Smooth muscle cell of the brain vasculature (primary cell): ENCODE measurements at places on chromosomes 7 and 10.

- DNase-seq: no peak
Observed at GRCh38 chr7:143974459-143974858, 19.8 kb downstream of the OR2F1 start.

- DNase-seq: no peak
Observed at GRCh38 chr7:37516664-37517063, 68.0 kb upstream of the ELMO1 start.

- no peak for DNase-seq
Observed at GRCh38 chr7:117796889-117797288, 76.4 kb downstream of the CTTNBP2 start.

- DNase-seq: no peak
Observed at GRCh38 chr10:62643606-62644587, 160.6 kb upstream of the ADO start.

DNA sequence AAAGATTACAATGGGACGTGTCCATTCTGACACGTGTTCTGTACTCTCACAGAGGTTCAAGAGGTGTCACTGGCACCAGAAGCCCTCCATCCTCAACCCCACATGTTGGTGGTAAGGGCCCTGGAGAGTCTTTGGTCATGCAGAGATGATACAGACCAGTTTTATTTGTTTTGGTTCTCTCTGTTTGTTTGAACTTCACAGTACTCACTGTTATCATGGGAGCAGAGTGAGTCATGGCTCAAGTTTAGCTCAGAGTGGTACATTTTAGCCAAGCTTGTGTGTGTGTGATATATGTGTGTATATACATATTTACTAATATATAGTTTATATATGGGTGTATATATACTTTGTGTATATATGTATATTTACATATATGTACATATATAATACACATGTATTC, 935.6 kb downstream of the GRID1 start:
- no peak for DNase-seq

DNA sequence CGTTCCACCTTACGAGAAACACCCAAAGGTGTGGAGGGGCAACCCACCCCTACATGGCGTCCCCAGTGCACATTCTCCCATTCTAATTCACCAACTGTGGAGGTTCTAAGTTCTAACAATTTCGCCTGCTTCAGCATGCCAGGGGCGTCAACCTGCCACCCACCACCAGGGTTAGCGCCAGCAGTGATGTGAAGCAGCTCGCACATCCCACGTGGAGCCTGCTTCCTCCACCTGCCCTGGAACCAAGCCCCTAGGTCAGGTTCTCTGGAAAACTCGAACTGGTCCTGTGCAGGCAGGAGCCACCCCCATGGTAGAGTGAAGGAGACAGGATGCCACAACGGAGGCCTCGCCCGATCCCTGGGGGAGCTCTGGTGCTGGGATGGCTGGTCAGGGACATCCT, 33.3 kb upstream of the FXYD4 start:
- DNase-seq: no peak

DNA sequence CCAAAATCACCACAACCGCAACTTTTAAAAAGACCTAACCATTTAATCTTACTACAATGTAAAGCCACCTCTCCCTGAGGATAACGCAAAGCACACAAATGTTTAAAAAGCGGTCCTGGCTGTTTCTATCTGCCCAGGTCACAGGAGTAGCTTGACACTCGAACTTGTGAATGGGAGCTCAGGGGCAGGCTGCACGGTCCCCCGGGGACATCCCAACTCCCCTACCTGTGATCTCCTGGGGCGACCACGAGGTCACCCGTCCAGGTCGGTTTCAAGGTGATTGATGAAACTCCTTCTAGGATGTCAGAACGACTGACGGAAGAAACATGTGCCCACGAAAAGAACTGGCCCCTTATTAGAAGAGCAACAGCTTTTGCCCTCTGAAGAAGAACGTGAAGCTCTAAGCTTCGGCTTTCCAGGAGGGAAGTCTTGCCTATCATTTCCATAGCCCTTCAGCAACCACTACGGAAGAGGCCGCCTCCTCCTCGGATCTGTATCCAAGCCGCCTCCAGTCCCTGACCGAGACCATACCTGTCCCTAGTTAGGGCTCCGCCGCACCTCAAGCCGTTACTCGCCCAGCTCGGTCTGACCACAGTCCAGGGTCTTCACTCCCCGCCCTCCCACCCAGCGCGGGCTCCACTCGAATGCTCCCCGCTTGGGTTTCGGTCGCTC, 459 bp downstream of the CYCS start:
- DNase-seq: no peak

DNA sequence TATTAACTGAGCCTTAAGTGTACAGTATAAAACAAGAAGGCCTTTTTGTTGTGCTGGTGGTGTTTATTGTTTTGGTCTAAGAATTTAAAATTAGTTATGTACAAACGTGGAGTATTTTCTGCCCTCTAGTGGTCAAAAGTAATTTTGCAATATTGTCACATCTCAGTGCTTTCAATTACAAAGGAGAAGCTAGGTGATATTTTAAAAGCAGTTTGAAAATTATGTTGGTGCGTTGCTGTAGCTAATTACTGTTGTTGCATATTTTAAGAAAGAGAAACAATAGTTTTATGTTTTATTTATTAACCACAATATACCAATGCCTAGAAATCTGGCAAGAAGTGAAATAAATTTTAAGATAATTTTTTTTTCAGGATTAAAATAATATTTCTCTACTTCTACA, 11.4 kb downstream of the NPVF start:
- peak; percentile 13 for DNase-seq

GRCh38 chr10:16199216-16199615, 237.6 kb upstream of the PTER start:
- no peak for DNase-seq

DNA sequence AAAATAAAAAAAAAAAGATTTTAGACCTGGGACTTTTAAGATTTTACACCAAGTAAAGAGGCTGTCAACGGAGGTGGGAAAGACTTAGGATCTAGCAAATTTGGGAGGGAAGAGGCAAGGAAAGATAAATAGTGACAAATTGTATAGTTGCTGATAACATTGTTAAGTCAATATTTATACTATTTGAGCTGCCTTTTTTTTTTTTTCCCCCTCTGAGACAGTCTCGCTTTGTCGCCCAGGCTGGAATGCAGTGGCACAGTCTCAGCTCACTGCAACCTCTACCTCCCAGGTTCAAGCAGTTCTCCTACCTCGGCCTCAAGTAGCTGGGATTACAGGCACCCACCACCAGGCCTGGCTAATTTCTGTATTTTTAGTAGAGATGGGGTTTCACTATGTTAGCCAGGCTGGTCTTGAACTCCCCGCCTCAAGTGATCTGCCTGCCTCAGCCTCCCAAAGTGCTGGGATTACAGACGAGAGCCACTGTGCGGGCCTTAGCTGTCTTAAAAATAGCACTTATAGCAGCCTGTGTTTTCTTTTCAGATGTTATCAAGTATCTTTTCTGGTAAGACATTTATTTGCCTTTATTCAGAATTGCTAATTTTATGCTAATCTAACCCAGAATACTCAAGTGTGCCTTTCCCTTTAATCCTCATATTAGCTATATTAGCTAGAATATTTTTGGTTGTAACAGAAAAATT, 94.5 kb downstream of the MMRN2 start:
- DNase-seq: no peak

DNA sequence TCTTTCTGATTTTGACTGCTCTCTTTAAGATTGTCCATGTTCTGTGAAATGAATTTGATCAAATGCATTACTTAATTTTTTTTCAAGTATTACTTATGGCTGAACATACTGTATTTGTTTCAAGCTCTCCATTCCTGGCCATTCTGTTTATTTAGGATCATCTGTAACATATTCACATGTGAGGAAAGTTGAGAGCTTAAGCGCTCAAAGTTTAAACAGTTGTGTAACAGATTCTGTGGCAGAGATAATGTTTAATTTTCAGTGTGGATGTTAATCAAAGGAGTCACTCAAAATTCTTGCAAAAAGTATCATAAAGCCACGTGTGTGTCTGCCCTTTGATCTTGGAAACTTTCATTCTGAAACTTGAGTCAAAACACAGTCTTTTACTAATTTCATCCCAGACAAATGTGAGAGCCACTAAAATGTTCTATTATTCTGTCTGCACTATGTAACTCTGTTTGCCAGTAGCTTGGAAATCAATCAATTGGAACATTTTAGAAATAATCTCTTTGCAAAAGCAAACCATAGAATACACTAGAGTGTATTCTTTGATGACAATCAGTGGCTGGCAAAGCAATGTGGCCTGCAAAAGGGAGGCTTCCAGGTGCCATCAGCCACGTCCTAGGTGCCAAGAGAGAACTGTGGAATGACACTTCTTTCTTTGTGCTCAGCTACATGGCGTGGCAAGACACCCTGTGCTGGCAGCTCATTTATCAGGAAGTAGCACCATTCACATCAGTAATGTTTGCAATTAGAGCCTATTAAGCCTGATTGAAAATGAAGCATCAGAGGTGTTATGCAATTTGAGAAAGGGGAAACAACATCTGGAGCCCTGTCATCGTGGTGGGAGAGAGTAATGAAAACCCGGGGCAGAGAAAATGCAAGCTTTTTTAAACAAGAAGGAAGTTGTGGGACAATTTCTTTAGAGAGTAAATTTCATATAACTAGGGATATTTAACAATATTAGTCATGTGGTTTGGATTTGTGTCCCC, 40.9 kb downstream of the ARL5B start:
- DNase-seq: no peak

- DNase-seq: no peak
Observed at GRCh38 chr7:83365746-83366145, 203.1 kb upstream of the PCLO start.

DNA sequence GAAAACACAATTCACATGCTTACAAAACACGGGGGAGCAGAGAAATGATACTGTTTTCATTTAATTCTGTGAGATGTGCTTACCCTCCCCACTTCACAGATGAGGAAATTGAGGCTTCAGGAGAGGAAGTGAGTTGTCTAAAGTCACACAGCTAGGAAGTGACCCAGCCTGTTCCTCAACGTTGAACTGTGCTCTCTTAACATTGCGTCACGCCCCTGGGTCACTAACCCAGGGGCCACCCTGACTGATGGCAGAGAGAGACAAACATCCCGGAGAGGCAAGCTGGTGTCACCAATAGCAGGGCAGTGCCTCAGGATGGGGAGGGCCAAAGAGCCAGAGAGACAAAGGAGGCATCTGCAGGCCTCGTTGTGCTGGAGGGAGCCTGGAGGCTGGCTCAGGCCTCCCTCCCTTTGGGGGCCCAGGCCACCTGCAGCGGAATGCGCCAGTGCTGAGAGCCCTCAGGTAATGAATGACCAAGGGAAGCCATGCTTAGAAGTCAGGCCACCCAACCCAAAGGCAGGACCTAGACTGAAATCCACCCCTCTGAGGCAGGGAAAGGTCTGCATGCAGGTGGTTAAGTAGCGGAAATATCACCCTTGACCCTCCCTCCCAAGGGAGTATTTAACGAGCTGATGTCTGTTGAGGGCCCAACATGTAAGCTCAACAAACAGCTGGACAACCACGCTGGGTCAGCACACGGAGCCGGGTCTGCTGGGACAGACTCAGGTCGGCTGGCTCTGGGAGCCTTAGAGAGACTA, 81.3 kb downstream of the C10orf105 start:
- no peak for DNase-seq

DNA sequence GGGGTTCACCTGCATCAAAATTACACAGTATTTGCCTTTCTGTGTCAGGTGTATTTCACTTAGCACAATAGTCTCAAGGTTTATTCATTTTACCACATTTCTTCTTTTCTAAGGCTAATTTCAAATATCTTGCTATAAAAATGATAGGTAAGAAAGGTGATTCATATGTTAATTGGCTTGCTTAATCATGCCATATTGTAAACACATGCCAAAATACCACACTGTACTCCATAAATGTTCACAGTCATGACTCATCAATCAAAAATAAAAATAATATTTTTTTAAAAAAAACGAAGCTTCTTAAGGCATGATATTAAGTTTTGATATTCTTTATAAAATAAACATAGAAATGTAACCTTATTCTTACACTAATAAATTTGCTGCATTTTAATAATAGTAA, 947.1 kb downstream of the GRM8 start:
- no peak for DNase-seq

- DNase-seq: no peak
Observed at GRCh38 chr10:84944187-84944586, 615.8 kb downstream of the CCSER2 start.

DNA sequence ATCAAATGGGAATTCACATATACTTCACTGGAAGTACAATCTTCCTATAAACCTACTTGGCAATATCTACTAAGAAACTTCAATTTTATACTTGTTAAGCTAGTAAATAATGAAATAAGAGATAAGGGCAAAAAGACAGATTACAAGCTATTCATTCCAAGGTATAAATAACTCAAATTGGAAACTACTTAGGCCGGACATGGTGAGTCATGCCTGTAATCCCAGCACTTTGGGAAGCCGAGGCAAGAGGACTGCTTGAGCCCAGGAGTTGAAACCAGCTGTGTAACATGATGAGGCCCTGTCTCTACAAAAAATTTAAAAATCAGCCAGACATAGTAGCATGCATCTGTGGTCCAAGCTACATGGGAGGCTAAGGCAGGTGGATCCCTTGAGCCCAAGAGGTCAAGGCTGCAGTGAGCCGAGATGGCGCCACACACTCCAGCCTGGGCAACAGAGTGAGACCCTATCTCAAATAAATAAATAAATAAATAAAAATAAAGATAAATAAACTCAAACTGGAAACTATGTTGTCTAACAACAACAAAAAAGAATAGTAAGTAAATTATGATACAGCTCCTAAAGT, 37.6 kb downstream of the ARHGAP21 start:
- DNase-seq: peak; percentile 17

GRCh38 chr10:28951484-28951883, 274.2 kb downstream of the BAMBI start:
- no peak for DNase-seq

- DNase-seq: no peak
Observed at GRCh38 chr7:151830121-151830830, 46.6 kb downstream of the PRKAG2 start.

DNA sequence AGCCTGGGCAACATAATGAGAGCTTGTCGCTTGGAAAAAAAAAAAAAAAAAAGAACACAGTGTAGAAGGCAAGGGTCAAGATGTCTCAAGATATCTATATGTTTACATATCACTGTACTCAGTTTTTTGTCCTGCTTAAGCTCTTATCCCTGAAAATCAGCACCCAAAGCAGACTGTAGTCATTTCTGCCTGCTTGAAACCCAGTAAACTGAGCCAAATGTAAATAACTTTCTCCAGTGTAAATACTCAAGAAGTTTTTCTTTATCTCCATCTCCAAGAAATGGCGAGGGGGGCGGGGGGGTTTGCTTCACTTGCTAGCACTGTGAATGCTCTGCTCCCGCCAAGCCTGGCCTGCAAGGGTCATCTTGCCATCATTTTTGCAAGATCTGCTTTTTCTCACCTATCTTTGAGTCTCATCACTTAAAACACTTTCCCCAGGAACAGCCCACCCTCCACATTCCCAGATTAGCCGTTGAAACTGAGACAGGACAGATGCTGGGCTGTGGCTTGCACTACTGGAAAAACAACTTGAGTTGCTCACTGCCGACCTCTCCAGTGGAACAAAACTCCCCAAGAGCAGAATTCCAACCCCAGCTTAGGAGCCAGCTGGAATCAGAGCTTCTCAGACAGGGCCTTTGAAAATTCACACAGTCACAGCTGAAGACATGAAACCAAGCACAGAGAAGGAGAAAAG, 54.6 kb downstream of the AFAP1L2 start:
- no peak for DNase-seq

GRCh38 chr7:1403638-1404459, 55.4 kb downstream of the MICALL2 start:
- peak; percentile 50 for DNase-seq

- DNase-seq: no peak
Observed at GRCh38 chr7:22435105-22435504, 64.9 kb downstream of the STEAP1B start.
